ENCODE measurements at places on chromosomes 2 and 18.

DNA sequence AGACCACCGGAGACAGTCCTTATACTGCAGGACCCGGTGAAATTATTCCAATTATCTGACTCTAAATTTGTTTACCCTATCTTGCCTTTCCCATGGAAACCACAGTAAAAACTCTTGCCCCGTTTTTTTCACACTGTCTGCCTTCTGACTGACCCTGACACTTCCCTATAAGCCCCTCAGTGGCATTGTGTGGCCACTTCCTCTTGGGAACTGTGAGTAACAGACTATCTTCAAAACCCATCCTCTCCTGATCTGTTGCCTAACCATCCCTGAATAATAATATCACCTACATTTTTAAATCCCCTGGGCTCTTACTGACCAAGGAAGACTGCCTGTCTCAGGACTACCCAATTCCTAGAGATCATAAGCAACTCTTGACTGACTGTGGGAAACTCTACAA, 42.6 kb upstream of the RNF152 start:
- no peak for DNase-seq

DNA sequence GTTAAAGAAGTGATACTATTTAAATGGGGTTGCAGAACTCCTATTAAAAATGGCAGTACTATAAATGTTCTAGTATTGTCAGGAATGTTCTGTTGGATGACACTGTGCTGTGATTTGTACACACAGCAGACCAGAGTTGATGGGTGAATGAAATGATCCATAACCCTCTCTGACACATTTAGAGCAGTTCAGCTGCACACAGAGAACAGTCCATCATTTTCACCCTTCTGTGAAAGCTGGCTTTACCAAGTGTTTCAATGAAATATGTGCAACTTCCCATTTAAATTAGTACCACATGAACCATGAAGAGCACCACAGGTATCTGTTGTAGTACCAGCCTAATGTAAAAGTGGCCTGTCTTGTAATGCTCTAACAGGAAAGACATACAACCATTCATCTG, 981.4 kb downstream of the TMEM182 start:
- no peak for DNase-seq

DNA sequence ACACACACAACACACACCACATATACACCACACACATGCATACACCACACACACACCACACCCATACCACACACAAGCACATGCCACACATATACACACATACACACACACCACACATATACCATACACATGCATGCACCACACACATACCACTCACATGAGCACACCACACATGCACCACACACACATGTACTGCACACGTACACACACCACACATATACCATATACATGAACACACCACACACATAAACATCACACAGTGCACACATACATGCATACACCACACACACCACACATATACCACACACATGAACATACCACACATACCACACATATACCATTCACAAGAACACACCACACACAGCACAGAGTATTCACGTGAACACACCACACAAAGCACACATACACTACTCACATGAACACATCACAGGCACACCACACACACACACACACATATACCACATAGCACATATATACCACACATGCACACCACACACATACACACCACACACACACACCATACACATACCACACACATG, 219.9 kb upstream of the RAB6C start:
- DNase-seq, result no peak

GRCh38 chr2:133053541-133053940, 383.5 kb upstream of the LYPD1 start:
- no peak for DNase-seq

GRCh38 chr2:47039489-47039870, 115.6 kb downstream of the STPG4 start:
- DNase-seq, result no peak

DNA sequence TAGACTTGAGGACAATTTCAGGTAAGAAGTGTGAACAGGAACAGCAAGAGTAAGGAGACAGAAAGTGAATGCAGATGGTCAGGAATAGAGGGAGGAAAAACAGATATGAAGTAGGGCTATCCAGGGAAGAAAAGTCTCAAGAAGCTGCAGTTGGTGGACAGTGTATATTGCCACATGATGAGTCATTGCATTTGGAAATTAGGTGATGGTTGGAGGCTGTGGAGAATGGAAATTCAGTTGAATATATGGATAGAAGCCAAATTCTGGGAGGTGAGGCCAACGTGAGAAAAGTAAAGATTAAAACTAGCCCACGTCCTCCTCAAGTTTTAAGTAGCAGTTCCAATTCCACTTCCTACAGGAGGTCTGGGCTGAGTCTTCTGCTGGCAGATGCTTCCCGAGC, 158.4 kb downstream of the UBE2E3 start:
- DNase-seq, result no peak

Data from RWPE2 (cell line).